NCI-H460 (cell line): ENCODE measurements at places on chromosomes 5 and 9.
A peak's percentile ranks its signal among the peaks of the same experiment; 100 is the strongest.

- no peak for DNase-seq
These were observed 62.2 kb downstream of the RAD23B start for GRCh38 chr9:107345327-107345726.

GRCh38 chr5:157743163-157744050, at the start of gene LSM11:
Gene LSM11 (plus strand): TSS chr5:157743712. CDS start chr5:157743751, 39 bp downstream.
- peak; percentile 77 for DNase-seq

GRCh38 chr9:134375011-134375390, 48.7 kb downstream of the RXRA start:
- DNase-seq = no peak

DNA sequence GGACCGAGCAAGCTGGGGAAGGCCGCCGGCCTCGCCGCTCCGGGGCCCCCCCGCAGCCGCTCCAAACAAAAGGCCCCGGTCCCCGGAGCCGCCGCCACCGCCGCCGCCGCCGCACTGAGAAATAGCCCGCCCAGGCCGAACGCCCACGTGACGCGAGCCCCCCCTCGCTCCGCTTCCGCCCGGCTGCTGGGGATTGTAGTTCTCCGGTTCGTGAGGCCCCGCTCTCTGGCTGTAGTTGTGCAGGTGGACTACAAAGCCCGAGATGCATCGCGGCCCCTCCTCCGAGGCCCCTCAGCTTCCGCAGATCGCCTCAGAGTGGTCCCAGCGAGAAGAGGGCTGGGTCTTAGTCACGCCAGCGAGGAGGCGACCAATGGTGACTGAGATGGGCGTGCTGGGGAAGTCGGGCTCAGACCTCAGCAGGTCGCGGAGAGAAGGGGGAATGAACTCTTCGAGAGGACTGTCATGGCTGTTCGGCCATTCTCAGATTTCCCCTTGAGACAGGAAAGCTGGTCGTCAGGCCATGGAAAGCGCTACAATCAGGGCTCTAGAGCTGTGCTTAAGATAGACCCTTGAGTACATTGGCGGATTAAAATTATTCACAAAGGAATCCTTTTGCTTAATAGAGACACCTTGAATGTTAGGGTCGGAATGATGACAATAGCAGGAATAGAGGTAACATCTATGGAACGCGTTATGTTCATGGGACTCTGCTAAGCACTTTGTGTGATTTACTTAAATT, 489 bp upstream of the PANK3 start:
- peak; percentile 99 for DNase-seq

DNA sequence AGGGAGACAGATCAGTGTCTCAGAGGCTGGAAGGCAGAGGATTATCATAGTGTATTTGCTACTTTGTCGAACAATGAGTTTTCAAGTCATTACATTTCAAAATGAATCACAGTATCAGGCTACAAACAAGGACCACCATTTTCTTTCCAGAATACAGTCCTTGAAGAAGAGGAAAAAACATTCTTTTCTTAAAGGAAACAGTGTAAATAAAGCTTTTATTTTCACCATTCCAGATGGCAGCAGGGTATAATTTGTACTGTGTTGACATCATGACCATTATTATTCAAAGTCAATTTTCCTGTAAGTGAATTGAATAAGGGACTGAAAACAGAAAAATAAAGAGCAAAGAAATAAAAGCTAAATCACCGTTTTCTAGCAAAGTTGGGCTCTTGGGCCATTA, 737.3 kb upstream of the DMAC1 start:
- DNase-seq = no peak

DNA sequence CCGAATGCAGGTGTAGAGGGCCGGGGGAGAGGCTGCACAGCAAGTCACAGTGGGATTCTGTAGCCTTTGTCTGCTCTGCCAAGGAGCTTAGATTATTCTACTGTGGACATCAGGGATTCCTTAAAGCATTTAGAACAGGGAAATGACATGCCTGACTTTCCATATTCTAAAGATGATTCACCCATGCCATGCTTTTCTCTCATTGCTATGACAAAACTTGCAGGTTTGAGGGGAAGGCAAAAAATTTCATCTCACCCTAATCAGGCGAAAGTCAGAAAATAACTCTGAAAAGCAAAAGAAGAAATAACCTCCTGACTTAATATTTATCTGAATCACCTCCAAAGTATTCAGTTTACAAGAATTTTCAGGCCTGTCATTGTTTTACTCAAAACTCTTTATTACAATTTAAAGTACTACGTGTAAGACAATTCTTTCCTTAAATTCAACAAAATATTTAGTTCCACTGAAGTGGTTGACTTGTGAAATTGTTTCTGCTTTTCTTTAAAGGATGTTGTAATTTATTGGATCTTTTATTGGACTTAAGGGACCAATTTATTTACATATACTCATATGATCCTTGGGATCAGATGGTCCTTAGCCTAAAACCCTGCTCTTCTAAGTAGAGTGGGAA, 30.0 kb upstream of the GAS1 start:
- DNase-seq = no peak

DNA sequence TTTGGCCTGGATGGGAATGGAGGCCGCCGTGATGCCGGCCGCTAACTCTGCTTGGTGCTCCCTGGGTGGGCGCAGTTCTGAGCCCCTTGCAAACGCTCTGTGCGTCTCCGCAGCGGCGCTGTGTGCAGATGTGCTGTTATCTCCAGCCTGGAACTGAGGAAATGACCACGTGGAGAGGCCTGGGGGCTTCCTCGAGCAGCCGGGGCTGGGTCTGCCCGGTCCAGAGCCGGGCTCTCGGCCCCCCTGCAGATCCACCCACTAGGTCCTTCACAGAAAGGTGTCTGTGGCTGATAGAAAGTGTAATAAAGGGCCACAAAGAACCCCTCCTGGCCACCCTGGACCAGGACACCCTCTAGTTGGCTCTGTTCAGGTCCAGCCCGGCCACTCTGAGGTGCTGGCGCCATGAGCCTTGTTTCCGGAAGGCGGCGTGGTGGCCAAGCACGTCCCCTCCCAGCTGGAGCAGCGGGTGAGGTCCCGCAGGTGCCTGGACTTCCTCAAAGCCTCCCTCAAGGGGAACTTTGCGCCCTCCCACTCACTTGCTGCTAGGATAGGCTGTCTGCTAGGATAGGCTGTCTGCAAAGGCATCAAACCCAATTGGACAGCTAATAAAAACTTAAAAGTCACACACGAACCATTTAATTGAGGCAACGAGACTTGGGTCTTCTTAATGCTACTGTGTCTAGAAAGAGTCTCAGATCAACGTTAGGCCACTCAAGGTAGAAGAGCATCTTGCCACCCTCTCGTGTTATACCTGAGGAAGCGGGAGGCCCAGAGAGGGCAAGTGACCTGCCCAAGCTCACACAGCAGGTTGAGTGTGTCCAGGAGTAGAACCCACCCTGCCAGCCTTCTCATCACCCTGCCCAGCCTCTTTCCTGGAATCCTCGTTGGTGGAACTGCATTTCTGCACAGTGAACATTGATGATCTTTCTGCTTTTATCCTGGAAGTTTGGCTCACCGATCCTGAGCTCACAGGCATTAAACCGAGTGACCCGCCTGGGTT, 109.3 kb upstream of the FCN2 start:
- DNase-seq = no peak

GRCh38 chr5:42606464-42606869, 150.2 kb upstream of the CCDC152 start:
- DNase-seq = no peak

DNA sequence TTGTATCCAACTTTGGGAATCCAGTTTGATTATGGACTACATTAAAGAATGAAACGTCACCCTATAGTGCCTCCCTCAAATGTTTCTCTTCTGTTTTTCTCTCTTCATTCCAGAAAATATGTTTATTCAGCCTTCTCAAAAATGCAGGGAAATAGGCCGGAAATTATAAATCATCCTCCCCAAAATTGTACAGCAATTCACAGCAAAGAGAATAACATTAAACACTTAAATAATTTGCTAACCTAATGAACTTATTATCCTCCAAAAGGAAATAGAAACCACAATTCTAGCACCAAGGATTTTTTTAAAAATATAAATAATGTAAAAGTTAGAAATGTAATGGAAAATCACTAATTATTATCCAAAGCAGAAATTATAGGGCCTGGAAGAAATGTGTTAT, 115.9 kb upstream of the CCNG1 start:
- DNase-seq = no peak

- no peak for DNase-seq
These were observed 26.5 kb downstream of the CEL start for GRCh38 chr9:133088146-133088750.
